ENCODE measurements at places on chromosomes 16 and 17.
A peak's percentile ranks its signal among the peaks of the same experiment; 100 is the strongest.

GRCh38 chr16:27437946-27438345, 36.0 kb downstream of the IL21R start:
- no peak for DNase-seq

DNA sequence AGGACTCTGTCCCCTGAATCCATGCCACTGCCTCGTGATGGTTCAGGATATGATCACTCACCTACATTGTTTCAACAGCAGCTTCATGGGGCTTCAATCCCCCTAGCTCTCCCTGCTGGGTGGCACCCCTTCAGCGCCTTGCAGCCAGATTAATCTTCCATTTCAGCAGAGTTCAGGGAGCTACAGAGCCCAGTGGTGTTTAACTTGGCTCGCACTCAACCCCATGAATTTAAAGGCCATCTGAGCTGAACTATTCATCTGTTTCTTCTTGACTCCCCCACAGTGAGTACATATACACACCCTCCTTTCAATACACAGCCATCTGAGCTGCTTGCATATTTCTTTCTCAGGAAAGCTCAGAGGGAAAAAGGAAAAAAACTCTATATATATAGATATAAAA, 202.8 kb upstream of the C16orf82 start:
- DNase-seq, result no peak

- no peak for DNase-seq
Measured at GRCh38 chr17:39687101-39687545, 734 bp downstream of the PGAP3 start.

GRCh38 chr16:56336071-56336688, 89.2 kb downstream of the AMFR start:
- no peak for DNase-seq

- DNase-seq, result no peak
Measured at GRCh38 chr17:29158096-29158487, 22.1 kb downstream of the MYO18A start.

GRCh38 chr16:80079072-80079471, 461.7 kb upstream of the DYNLRB2 start:
- DNase-seq, result no peak

- DNase-seq, result no peak
Measured at GRCh38 chr16:22672830-22673210, 141.1 kb upstream of the HS3ST2 start.

DNA sequence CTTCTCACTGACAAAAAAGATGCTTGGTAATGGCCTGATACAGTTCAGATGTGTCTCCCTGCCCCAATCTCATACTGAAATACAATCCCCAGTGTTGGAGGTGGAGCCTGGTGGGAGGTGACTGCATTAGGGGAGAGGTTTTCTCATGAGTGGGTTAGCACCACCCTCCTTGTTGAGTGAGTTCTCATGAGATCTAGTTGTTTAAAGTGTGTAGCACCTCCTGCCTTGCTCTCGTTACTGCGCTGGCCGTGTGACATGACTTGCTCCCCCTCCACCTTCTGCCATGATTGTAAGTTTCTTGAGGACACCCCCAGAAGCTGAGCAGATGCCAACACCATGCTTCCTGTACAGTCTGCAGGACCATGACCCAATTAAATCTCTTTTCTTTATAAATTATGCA, 5.0 kb downstream of the TSR1 start:
- DNase-seq, result no peak

DNA sequence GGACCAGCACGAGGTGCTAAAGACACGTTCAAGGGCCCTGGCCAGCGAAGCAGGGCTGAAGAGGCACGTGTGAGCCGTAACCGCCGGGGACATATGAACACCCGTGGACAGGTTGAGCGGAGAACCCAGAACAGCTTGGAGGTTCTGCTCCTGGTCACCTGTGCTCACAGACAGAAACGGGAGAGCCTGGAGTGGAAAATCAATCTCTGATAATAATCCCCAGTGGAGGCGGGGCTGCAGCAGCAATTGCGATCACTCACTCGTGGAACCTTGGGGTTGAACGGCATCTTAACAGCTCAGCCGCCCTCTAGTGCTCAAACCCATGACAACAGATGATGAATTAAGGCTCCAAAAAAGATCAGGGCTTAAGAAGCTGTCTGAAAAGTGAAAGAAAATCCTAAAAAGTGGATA, 25.6 kb downstream of the WIPI1 start:
- no peak for DNase-seq

- DNase-seq, result no peak
Measured at GRCh38 chr16:51877686-51878085, 669.3 kb downstream of the TOX3 start.

DNA sequence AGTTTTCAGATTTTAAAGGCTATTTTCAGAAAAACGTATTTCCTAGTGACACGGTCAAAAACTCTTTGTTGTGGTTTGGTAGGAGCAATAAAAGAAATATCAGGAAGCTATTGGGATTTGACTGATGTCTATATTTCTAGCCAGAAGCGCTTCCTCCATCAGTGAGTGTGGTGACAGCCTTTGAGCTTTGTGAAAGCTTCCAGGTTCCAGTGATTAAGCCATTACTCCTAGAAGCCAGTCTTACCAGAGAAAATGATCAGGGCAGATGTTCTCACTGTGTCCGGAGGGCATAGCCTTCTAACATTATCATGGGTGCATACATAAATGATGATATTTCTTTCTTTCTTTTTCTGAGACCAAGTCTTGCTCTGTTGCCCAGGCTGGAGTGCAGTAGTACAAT, 39.6 kb downstream of the MAP2K6 start:
- DNase-seq, result no peak

GRCh38 chr17:182050-182751, 751 bp upstream of the DOC2B start:
- no peak for DNase-seq

- no peak for DNase-seq
Measured at GRCh38 chr17:65099941-65100315, 37.2 kb upstream of the RGS9 start.

- DNase-seq, result no peak
Measured at GRCh38 chr16:2155977-2156848, 631 bp downstream of the TRAF7 start.

GRCh38 chr17:67717192-67717623, 528 bp upstream of the NOL11 start:
- no peak for DNase-seq

DNA sequence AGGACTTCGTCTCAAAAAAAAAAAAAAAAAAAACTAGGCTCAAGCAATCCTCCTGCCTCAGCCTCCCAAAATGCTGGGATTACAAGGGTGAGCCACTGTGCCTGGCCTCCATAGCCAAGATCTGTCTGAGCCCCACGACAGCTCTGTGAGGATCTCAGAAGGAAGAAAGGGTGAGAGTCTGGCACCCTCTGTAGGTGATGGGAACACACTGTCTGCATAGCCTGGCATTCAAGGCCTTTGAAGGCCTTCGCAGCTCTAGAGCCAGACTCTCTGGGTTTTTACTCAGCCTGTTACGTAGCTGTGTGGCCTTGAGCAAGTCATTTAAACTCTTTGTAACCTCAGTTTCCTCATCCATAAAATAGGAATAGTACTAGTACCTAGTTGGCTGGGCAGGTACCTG, 6.3 kb upstream of the XPO6 start:
- DNase-seq, result no peak

DNA sequence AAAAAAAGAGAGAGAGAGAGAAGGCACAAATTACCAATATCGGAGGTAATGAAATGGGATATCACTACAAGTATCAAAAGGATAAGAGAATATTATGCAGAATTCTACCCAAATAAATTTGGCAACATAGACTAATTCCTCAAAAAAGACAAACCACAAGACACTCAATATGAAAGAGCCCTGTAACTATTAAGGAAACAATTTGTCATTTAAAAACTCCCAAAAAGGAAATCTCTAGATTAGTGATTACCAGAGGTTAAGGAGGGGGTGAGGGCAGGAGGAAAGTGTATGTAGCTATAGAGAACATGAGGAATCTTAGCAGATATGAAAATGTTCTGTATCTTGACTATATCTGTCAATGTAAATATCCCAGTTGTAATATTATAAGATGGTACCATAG, 54.0 kb downstream of the CFDP1 start:
- DNase-seq, result no peak

GRCh38 chr17:82215095-82215971, 2.7 kb upstream of the CCDC57 start:
- DNase-seq, result no peak

GRCh38 chr16:73616770-73617169, 568.8 kb upstream of the ZFHX3 start:
- no peak for DNase-seq

- no peak for DNase-seq
Measured at GRCh38 chr17:27766438-27766837, 33.9 kb downstream of the NOS2 start.

- DNase-seq, result no peak
Measured at GRCh38 chr17:2869604-2870003, 73.4 kb downstream of the RAP1GAP2 start.

DNA sequence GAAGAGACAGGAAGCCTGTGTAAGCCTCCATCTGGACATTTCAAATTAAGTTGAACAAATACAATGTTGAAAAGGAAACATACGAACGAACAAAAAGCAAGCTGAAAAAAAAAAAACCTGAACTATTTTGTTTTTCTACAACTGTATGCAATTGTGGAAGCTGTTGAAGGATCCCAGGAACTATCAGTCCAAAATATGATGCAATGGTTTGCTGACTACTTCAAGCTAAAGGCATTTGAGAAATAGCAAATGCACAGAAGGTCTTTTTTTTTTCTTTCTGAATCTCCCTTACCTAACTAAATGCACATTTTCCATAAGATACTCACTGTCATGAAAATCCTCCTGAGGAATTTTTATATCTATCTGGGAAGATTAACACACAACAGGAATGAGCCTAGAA, 40.2 kb downstream of the MAF start:
- no peak for DNase-seq

DNA sequence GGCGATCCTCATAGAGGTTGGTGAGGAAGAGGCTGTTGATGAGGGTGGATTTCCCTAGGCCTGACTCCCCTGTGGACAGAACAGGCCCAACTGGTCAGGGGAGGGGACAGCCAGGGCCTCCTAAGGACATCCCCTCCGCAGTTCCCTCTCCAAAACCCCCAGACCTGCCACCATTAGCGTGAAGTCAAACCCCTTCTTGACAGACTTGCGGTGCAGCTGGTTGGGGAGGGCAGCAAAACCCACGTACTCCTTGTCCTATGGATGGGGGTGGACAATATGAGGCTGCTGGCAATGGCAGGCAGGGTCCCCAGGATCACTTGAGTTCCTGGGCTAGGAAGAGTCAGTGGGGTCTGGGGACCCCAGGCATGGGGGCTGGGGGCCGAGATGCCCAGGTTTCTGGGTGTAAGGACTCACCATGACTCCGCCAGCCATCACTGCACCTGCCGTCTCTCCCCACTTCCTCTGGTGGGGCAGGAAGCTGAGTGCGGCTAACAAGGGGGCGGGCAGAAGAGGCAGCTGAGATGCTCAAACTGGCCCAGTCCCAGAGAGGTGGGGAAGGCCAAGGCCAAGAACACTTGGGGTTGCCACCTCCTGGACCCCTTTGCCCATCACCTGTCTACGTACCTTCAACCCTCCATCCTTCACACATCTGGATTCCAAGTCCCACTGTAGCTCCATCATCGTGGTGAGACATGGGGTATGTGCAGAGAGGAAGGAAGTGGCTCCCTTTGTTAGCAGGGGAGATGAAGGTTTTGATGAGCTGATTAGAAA, at the start of gene SEPTIN1:
Gene SEPTIN1 (minus strand): TSS at position 451 of the 771 bp plus-strand sequence. CDS start 19 bp downstream, at position 432.
- no peak for DNase-seq

- DNase-seq, result no peak
Measured at GRCh38 chr16:12098429-12099310, 122.1 kb downstream of the SNX29 start.

DNA sequence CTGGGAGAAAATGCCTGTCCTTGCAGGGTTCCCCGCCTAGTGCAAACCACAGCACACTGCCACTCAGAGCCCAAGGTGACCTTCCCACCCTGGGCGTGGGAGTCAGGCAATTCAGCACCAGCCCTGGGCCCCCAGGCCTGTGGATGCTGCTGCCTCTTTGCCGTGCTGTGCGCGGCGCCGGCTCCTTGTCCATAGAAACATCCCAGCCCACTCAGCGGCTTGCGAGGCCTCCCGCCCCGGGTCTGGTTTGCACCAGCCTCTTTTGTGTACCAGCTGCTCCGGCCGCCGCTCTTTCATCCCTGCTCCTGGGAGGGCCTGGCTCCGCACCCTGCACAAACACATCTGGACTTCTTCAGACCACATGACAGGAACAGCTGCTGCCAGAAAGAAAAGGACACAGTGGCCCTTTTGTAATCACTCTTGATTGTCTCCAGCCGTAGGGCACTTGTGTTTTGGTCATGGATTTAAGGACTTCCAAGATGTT, 75.4 kb upstream of the SDK2 start:
- DNase-seq, result peak; percentile 16

- no peak for DNase-seq
Measured at GRCh38 chr16:1613211-1613622, 1.1 kb downstream of the CRAMP1 start.

- no peak for DNase-seq
Measured at GRCh38 chr17:31582151-31582907, 190.9 kb downstream of the RAB11FIP4 start.

DNA sequence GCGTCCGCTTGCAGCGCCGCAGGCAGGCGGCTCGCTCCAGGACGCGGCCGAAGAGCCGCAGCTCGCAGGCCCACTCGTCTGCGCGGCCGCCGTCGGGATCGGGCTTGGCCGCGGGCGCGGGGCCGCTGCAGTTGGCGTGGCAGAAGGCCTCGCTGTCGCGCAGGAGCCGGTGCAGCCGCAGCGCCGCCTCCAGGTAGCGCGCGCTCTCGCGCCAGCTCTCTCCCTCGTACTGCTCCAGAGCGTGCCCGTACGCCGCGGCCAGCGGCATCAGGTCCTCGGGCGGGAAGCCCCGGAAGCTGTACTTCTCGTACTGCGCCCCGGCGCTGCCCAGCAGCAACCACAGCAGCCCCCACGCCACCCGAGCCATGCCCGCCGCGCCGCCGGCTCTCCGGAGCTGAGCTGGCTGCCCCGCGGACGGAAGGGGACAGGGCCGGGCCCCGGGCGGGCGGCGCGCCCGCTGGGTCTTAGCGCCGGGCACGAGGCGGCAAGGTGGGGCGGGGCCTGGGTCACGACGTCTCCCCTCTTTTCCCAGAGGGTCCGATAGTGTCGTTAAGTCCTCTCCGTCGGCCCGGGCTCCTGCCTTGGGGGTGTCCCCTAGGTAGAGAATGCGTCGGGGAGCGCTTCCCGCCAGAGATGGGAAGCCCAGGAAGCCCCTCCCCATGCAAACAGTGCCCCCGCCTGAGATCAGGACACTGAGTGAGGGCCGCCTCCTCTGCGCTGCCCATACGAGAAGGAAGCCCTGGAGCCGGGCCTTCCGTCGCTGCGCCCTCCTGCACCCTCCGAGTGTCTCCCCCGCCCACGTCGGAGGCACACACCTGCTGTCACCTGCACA, at the start of gene P3H4:
Gene P3H4 (minus strand): TSS at position 401 of the 832 bp plus-strand sequence. CDS start 34 bp downstream, at position 367.
- peak; percentile 21 for DNase-seq

Measured in NCI-H1417 treated with DMSO at 0.1 percent for 48 hours (cell line).